Activated CD4-positive, alpha-beta T cell treated with anti-CD3 and anti-CD28 coated beads, Interleukin-2, amount 50 U/mL, for 1 hour (primary cell): ENCODE measurements at places on chromosomes 13 and 19.
A peak's percentile ranks its signal among the peaks of the same experiment; 100 is the strongest.

DNA sequence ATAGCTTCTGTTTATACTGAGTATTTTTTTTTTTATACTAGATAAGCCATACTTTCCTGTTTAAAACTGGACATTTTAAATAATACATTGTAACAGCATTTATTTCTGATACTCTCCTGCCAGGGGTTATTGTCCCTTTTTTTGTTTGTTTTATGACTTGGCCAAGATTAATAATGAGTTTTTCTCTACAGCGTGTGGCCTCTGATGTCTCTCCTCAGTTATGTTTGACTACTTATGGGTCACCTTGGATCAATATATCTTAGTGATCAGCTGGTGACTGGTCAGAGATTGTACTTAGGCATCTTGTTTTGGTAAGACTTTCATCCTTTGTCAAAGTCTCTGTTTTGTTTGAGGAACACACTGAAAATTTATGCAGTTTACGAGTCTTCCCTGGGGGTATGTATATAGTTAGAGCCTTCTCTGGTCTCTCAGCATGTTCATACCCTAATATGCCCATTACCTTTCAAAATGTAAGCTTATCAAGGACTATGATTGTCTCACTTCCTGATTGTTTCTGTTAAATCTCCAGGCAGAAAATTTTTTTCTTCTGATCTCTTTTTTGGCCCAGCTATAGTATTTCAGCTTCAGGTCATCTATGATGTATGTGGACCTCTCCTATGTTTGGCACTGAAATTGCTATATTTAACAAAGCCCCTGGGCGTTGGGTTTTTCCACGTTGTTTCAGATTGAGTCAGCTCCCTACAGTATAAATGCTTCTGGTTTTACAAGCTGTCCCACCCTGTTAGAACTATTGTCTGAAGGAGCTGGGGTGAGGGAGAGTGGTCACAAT is 87.9 kb downstream of the URI1 start:
- DNase-seq = no peak

GRCh38 chr13:74052402-74052928 is 81.7 kb downstream of the KLF12 start:
- DNase-seq = no peak

DNA sequence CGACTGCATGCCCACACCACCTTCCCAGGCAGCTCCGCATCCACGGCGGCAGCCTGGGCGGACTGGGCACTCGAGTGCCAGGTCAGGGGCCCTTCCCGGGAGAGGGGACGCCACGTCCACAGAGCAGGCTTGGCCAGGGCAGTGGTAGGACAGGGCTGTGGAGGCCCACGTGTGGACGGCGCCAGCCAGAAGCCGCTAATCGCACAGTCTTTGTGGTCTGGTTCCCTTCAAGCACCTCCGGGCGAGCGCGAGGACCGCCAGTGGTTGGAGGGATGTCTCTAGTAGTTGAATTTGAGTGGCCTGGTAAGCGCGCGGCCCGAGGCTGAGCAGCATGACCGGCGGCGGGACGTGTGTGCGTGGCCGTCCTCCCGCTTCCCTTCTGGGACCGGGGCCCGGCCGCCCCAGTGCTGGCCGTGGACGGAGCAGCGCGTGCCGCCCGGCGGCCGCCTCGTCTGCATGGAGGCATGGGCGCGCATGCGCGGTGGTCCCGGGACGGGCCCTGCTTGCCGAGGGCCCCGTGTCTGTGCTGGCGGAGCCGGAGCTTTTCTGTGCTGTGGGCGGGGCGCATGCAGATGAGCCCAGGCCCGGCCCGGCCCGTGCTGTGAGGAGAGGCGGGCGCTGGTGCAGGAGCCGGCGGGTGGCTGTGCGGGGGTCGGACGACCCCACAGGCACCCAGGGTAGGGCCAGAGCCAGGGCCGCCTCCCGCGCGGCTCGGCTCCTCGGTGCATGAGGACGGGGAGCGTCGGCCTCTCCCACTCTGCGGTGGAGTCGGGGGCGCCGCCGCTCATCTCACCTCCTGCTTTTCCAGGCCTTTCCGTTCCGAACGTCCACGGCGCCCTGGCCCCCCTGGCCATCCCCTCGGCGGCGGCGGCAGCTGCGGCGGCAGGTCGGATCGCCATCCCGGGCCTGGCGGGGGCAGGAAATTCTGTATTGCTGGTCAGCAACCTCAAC is 8.6 kb downstream of the PTBP1 start:
- DNase-seq = no peak

DNA sequence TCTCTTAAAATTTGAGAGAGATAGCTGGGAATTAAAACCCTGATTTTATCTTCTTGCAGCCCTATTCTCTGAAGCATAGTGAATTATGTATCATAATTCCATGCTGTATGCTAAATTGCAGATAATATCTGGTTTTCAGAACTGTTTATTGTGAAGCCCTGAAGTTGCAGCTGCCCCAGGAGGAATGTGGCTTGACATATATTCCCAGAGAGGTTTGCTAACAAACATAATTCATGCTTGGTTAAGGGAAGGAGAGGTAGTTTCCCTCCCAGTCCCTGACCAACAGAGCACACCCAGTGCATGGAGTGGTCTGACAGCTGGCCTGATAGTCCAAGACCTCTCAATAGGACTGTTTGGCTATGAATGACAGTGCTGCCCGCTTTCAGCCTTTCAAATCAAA is 500.6 kb upstream of the MIR17HG start:
- DNase-seq = no peak

- no peak for DNase-seq
These were observed 2.7 kb upstream of the PLIN3 start for GRCh38 chr19:4870025-4870700.

GRCh38 chr19:15264061-15264932 is 32.0 kb upstream of the EPHX3 start:
- DNase-seq = peak; percentile 75

GRCh38 chr19:12938779-12939601 is 581 bp downstream of the CALR start:
- DNase-seq = peak; percentile 32

DNA sequence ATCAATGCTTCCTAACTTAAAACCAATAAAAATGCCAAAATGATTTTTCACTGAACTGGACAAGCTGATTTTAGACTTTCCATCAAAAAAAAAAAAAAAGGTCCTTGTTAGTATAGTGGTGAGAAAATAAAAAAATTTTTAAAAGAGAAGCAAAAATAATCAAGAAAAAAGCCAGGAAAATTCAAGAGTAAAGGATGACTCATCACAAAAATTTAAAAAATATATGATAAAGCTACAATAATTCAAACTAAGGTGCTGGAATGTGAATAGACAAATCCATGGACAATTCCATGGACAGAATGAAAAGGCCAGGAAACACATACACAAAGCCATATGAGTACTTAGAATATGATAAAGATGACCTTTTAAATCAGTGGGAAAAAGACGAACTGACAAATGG is 26.1 kb downstream of the ALG5 start:
- DNase-seq = no peak

- DNase-seq = no peak
These were observed 1719.7 kb upstream of the SLC10A2 start for GRCh38 chr13:104785952-104786351.

- no peak for DNase-seq
These were observed 14.9 kb downstream of the FGF21 start for GRCh38 chr19:48770266-48770665.

- no peak for DNase-seq
These were observed 884 bp upstream of the CBY2 start for GRCh38 chr13:45700971-45701900.

GRCh38 chr13:98913741-98914140 is 64.1 kb downstream of the DOCK9 start:
- DNase-seq = no peak

GRCh38 chr13:40254394-40254793 is 412.0 kb downstream of the FOXO1 start:
- no peak for DNase-seq

DNA sequence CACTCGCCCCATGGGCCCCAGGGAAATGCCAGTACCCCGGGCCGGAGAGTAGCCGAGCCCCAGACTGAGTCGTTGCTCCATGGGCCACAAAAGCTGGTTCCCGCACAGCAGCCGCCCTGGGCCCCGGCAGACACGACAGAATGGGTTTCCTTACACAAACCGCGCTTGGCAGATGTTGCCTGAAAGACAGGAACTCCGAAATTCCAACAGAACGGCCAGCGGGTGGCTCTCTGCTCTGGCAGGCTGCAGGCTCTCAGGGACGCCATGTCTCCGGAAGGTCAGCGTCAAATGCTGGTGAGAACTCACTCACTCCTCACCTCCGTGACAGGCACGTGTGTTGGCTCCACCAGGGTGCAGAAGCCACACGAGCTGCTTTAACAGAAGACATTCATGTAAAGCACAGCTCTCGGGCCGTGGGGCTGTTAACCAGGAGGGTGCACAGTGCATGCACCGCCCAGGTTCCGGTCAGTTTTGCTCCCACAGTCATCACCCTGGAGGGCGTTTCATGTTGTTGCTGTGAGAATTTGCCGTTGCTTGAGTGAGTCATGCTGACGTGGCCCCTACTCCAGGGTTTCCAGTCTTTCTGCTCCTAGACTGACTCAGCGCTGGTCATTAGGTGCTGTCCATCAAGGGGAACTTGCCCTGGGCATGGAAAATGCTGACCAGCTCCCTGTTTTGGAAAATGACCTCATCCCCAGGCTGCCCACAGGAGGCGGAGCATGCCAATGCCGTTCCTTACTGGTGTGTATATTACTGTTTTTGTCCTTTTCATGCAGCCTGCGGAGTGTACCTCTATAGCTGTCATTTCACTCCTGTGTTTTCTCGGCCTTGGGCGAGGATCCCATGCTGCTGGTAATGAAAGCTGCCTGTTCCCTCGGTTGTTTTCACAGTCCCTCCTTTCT is 44.8 kb downstream of the ANKRD10 start:
- DNase-seq = no peak

DNA sequence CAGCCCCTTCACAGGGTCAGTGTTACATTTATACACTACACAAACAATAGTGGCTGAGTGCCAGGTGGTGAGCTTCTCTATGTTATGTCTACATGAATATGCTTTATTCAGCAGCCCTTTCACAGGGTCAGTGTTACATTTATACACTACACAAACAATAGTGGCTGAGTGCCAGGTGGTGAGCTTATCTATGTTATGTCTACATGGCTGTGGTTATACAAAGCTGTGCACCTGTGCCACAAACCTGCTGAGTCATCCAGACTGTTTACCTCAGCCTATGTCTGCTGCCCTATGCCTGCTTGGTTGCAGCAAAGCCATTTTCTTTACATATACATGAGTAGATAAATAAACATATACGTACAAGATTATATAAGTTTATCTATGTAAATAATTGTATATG is 76.5 kb downstream of the ZNF726 start:
- no peak for DNase-seq

DNA sequence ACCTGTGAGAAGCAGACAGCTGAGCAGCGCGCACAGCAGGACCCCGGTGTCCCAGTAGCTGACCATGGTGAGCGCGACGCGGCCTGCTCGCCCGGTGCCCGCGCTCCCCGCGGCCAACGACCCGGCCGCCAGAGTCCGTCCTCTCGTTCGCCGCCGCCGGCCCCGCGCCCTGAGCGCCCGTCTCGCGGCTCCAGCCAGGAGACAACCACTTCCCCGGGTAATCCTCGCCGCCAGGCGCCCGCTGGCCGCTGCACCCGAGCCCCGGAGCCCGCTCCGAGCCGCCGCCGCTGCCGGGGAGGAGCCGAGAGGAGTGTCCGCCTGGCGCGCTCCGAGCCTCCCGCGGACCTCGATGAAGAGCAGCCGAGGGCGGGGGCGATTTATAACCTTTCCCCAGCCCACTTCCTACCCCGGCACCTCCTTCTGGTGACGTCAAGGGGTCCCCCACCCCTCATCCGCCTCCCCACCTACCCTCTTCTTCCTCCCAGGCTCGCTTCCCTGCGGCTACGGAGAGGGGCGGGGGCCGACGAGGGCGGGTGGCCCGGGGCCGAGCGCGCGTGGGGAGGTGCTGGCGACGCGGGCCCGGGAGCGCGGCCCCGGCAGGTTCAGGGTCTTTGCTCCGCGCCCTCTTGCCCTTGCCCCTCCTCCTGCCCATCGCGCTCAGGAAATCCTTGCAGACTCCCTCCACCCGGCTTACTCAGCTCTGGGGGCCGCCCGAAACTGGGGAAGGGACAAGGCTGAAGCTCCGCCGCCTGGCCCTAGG is at the start of gene FLT1:
Gene FLT1 (minus strand): TSS at position 351 of the 760 bp plus-strand sequence. CDS start 285 bp downstream, at position 66.
- peak; percentile 6 for DNase-seq

- no peak for DNase-seq
These were observed 6.0 kb upstream of the NAPA start for GRCh38 chr19:47520839-47521238.

- DNase-seq = no peak
These were observed 5.2 kb downstream of the PPP1R14A start for GRCh38 chr19:38250821-38251563.

DNA sequence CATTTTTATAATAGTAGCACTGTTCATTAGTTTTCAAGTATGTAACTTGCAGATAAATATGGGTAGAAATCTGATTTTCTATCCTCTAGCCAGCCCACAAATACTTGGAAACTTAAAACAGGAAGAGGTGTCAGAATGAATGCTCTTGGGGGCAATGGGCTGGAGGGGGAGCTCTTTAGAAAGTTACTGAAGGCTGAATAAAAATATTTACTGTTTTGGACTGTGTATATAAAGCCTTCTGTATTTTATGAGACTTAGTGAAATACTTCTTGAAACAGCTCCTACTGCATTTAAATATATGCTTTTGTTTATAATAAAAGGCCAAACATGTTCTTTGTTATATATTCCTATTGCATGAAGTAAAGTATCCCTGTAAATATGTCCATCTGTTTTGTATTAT is 138.8 kb downstream of the RGCC start:
- no peak for DNase-seq

- no peak for DNase-seq
These were observed 4.6 kb downstream of the CADM4 start for GRCh38 chr19:43634872-43635560.

DNA sequence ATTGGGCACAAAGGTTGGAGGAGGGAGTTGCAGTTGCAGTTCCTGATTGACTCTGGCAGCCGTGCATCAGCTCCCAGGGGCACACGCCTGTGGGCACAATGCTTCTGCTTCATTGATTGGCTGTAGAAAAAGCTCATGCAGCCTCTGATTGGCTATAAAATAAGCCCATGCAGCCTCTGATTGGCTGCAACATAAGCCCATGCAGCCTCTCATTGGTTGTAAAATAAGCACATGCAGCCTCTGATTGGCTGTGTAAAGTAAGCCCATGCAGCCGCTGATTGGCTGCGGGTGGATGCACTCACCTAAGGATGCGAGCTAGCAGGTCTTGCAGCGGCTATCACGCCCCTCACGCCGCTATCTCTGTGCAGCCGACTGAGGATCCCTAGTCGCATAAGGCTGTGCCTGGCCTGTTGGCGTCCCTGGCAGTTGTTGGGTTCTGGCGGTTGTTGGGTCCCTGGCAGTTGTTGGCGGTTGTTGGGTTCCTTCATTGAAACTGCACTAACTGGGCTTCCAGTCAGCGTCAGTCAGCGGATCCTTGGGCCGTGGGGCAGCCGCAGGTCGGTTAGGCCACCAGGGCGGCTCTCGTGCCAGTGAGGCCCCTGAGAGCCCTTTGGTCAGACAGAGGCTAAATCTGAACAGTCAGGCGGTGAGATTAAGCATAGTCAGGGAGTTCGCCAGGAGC is at the start of gene SIGLECL1:
Gene SIGLECL1 (plus strand): TSS at position 295 of the 682 bp plus-strand sequence. CDS start 12,993 bp downstream, outside the sequence.
- DNase-seq = no peak

GRCh38 chr13:62510906-62511655 is 1095.4 kb upstream of the PCDH20 start:
- no peak for DNase-seq

DNA sequence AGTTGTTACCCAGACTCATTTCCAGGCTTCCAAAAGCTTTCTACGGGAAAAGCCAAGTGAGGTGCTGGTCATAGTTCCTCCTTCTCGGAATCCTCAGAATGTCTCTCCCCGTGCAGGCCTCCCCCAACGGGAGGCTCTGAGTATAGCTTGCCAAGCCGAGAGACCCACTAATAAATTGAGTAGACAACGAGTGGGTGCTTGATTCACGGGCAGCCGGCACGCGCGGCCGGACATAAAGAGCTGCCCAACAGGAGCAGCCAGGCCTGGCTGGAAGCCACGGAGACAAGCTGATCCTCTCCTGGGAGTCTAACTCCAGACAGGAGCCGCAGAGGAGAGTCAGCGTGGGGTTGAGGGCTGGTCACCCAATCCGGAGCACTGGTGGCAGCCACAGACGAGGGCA is 43.4 kb upstream of the MEDAG start:
- DNase-seq = no peak
